ENCODE measurements at places on chromosomes 4 and X.

DNA sequence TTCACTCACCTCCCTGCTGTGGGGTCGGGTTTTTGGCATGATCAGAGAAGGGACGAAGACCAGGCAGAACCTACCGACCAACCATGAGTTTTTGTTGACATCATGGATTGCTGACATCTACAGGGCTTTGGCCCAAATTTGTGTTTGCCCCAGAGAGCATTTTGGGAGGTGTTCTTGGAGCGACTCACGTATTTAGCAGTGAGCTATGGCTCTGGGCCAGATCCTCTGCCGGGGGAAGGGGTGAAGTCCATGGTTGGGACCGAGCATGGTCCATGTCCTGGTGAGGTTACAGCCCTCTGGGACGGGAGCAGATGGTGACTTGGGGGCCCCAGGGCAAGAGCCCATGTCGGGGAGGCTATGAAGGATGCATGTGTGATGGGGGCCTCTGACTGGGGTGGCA, 17.4 kb downstream of the SORCS2 start:
- DNase-seq, result no peak

- DNase-seq, result no peak
Measured at GRCh38 chr4:55762819-55763218, 56.8 kb upstream of the EXOC1L start.

DNA sequence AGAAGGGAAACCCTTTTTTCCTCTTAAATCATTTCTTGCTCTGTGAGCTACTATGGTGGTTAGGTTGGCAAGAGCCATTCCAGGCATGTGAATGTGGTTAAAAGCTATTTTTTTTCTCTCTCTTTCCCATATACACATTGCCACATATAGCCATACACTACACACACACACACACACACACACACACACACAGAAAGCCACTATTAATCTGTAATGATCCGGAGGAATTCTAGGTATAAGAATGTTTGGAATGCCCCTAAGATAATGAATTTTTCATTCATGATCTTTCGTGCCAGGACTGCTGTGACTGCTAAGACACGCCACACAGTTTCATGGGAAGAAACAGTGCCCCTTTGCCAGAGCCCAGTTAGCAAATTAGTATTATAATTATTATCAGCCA, 21.8 kb upstream of the TLL1 start:
- DNase-seq, result no peak

- no peak for DNase-seq
Measured at GRCh38 chr4:126592088-126592487, 1040.7 kb upstream of the INTU start.

DNA sequence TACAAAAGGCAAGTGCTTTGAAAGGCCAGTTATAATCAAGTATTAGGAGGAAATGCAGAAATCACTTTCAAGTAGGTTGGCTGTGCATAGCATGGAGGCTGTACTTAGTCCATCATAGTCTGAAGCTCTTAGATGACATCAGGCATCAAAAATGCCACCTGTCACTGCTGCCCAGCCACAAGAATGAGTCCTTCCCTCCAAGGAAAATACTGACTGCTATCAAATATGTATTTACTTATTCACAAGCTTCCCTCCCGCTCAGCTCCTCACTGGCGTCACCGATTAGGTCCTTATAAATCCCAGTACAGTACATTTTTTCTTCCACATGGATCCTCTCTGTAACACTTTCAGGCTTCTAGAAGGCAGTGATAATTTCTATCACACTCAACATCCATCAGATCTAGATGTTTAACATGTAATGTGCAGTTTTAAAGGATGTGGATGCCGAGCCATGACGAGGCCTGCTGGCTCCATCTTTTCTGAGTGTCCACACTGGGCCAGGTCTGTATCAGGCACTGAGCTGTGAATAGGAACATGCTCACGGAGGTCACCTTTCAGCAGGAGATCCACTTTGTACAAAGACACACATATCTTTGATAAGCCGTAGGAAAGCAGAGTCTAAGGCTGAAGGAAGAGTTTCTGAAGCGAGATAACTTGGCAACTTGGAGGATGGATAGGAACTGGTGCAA, 121.9 kb downstream of the PALLD start:
- DNase-seq, result no peak

DNA sequence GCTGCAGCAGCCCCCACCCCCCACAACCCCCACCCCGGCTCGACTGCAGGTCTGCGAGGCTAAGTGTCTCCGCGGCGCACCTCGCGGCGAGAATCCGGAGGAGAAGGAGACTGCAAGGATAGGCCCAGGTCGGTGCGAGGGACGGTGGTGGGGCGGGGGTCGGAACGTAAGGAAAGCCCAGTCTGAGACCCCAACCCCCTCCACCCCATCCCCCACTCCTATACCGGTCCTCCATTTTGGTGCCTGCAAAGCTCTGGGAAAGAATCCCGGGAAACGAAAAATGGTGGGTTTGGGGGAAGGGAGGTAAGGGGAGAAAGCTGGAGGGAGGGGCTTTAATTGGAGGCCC, 614 bp downstream of the BEX3 start:
- DNase-seq, result no peak

DNA sequence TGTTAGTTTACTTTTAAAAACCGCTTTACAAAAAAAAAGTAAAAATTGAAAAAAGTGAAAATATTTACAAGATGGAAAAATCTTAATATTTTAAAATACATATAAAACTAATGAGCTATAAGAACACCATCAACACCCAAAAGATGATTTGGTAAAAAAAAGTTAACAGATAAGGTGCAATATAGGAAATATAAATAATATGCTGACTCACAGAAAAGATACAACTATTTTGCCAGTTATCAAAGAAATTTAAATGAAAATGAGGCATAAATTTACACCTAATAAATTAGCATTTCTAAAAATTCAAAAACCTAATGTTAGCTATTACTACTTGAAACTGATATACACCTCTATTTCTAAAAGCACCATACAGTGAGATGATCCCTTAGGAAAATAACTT, 54.5 kb downstream of the BRWD3 start:
- no peak for DNase-seq

DNA sequence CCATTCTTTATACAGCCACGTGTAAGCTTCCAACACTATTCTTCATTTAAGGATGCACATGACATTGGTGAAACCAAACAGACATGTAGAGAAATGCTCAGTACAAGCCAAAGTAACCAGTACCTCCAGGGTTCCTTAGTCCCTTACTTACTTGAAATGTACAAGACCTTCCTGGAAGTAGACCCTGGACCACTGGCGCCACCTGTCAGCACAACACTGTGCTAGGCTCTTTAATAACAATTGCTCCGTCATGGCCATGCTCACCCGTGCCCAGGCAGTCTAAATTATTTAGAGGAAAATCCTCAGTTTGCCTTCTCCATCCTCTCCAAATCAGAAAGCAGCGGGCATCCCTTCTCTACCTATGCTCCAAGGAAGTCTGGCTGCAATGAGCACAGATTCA, 52.7 kb downstream of the ADGRA3 start:
- no peak for DNase-seq

DNA sequence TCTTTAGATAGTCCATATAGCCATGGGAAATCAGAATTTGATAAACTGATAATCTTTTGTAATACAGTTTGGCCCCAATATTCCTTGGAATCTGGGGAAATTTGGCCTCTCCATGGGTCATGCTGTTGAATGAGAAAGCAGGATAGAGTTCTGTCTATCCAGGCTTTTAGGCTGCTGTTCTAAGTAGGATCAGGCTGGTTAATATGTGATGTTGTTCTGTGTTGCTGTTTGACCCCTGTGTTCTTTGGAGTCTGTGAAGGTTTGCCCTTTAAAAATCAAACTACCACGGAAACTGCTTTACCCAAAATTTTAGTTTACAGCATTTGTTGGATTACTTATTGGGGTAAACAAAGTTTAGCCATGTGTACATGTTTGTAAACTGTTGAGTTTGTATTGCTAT, 114.5 kb downstream of the ZNF330 start:
- no peak for DNase-seq

GRCh38 chr4:1105662-1106061, 7.7 kb downstream of the RNF212 start:
- DNase-seq, result no peak

DNA sequence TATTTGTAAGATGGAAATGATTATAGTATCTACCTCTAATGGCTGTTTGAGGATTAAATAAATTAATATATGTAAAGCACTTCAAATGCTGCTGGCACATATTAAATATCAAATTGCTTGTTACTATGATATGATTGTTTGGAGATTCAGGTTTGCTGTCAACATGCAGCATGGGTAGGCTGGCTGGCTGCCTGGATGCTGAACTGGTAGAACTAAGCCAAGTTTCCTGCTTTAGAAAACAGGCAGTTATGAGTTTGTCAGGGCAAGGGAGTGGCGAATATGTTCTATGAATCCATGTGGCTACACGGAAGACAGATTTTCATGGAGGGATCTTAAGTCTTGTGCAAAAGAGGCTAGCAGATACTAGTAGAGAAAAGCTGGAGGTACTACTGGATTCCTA, 239.6 kb downstream of the GBA3 start:
- no peak for DNase-seq

- no peak for DNase-seq
Measured at GRCh38 chr4:80462621-80463091, 127.1 kb downstream of the CFAP299 start.

DNA sequence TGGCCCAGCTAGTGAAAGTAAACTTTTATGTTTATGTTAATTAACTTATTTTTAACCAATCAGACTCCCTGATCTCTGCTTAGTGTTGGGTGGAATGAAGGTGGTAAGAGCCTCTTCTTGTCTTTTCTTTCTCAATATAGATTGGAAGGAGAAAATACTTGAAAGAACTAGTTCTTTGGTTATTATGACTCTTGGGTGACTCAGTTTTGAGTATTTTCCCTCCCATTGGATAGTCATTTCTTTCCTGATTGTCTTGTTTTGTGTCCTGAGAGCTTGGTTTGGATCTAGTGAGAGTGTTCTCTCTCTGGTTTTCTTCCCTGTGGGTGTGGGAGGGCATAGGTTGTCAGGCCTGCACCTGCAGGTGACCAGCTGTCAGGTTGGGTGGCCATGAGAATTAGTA, 172.0 kb upstream of the GLRA2 start:
- DNase-seq, result no peak

DNA sequence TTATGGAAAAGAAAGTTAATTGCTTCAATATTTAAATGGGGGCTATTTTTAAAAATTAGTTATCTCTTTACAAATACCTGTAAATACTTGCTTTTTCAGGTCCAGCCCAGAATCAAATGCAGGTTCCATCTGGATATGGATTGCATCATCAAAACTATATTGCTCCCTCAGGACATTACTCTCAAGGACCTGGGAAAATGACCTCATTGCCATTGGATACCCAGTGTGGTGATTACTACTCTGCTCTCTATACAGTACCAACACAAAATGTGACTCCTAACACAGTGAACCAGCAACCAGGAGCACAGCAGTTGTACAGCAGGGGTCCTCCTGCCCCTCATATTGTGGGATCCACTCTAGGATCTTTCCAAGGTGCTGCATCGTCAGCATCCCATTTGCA, 29.2 kb downstream of the SEC24B start:
- DNase-seq, result no peak

Measured in GDM1 (cell line).